Midbrain (tissue), 1 donor: ENCODE measurements at places on chromosomes 6 and 20.

DNA sequence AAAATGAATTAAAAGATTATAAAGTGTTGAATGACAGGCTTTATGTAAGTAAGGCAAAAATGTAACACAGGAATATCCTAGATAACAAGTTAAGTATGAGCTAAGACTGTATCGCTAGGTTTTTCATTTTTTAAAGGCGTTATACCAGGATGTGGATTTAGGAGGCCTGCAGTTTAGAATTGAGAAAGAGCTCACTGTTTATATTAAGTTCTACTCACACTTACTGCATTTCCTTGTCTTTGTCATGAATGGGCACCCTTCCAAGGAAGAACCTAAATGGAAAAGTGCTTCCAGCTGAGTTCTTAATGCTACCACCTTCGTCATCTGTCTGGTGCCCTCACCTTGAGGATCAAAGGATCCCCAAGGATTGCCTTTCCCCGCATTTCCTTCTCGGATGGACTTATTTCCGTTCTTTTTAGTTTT lies 148.7 kb downstream of the SOX4 start:
- DNase-seq = no peak

DNA sequence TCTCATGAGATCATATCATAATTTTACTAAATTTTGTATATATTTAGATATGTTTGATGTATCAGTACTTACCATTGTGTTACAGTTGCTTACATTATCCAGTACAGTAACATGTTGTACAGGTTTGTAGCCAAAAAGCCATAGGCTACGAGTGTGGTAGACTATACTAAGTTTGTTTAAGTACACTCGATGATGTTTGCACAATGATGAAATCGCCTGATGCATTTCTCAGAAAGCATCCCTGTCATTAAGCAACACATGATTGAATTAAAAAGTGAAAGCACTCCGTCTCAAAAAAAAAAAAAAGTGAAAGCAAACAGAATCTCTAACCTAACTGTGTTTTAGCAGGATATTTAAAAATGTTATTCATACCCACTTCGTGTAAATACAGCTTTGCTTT lies 104.9 kb upstream of the TFAP2D start:
- no peak for DNase-seq

- DNase-seq = no peak
Observed at GRCh38 chr6:113584767-113585166, 272.4 kb upstream of the MARCKS start.

DNA sequence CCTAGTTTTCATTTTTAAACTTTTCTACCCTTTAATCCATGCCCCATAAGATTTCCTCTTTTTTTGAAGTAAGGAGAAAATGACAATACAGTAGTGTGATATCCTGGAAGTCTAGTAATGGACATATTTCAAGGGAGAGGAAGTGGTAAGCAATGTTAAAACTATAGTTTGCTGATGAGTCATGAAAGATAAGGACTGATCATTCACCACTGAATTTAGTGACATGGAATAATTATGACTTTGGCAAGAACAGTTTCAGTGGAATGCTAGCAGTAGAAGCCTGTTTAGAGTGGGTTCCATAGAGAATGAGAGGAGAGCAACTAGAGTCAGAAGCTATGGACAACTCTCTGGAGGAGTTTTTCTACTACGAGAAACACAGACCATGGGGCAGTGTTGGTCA lies 24.9 kb upstream of the SLC2A12 start:
- DNase-seq = no peak

- no peak for DNase-seq
Observed at GRCh38 chr6:131115651-131116050, 19.6 kb upstream of the AKAP7 start.

- no peak for DNase-seq
Observed at GRCh38 chr6:22613695-22614094, 44.3 kb downstream of the HDGFL1 start.
